CD8-positive, alpha-beta memory T cell (primary cell): ENCODE measurements at places on chromosomes 16 and 17. TPM values are rescaled to one million over a fixed set of nuclear protein-coding genes. Genes with fewer than 3 reads are reported as not detected.

OR4D1 gene
- 0.26 TPM for total RNA-seq

CHTF8 gene
- total RNA-seq = 149 TPM

HYDIN gene
- not detected for total RNA-seq

CACNG3 gene
- total RNA-seq = not detected

ZCCHC14 gene
- total RNA-seq = 6.2 TPM

HMOX2 gene
- total RNA-seq = 87.5 TPM

BTBD17 gene
- not detected for total RNA-seq

PCGF2 gene
- total RNA-seq = 0.72 TPM

GRCh38 chr16:23424292-23424958 lies 28.6 kb downstream of the COG7 start:
- DNase-seq = no peak
- no peak overlapping the region for H3K27ac ChIP-seq
- H3K27me3 ChIP-seq = no peaks in the 10 kb centered on the region
- no peaks in the 10 kb centered on the region for H3K36me3 ChIP-seq
- H3K4me1 ChIP-seq = no peaks in the 10 kb centered on the region

- no peak for DNase-seq
- H3K36me3 ChIP-seq = no peaks in the 10 kb centered on the region
- H3K4me3 ChIP-seq = no peak overlapping the region
- H3K27ac ChIP-seq = peak overlapping the region; percentile 35
- peaks cover 27% of the 10 kb centered on the region for H3K4me1 ChIP-seq
- H3K27me3 ChIP-seq = no peaks in the 10 kb centered on the region
Observed at GRCh38 chr16:70736465-70737376, 50.9 kb upstream of the MTSS2 start.

- no peak overlapping the region for H3K27ac ChIP-seq
- no peaks in the 10 kb centered on the region for H3K27me3 ChIP-seq
- peaks cover 12% of the 10 kb centered on the region for H3K4me1 ChIP-seq
- no peak for DNase-seq
- H3K36me3 ChIP-seq = peaks cover 89% of the 10 kb centered on the region
Observed at GRCh38 chr16:8905795-8906591, 23.8 kb downstream of the LITAFD start.

- no peaks in the 10 kb centered on the region for H3K36me3 ChIP-seq
- no peak overlapping the region for H3K27ac ChIP-seq
- no peak overlapping the region for H3K4me3 ChIP-seq
- H3K4me1 ChIP-seq = peaks cover 32% of the 10 kb centered on the region
- H3K27me3 ChIP-seq = no peaks in the 10 kb centered on the region
- DNase-seq = no peak
Observed at GRCh38 chr17:64259426-64259825, 3.6 kb downstream of the TEX2 start.

DNA sequence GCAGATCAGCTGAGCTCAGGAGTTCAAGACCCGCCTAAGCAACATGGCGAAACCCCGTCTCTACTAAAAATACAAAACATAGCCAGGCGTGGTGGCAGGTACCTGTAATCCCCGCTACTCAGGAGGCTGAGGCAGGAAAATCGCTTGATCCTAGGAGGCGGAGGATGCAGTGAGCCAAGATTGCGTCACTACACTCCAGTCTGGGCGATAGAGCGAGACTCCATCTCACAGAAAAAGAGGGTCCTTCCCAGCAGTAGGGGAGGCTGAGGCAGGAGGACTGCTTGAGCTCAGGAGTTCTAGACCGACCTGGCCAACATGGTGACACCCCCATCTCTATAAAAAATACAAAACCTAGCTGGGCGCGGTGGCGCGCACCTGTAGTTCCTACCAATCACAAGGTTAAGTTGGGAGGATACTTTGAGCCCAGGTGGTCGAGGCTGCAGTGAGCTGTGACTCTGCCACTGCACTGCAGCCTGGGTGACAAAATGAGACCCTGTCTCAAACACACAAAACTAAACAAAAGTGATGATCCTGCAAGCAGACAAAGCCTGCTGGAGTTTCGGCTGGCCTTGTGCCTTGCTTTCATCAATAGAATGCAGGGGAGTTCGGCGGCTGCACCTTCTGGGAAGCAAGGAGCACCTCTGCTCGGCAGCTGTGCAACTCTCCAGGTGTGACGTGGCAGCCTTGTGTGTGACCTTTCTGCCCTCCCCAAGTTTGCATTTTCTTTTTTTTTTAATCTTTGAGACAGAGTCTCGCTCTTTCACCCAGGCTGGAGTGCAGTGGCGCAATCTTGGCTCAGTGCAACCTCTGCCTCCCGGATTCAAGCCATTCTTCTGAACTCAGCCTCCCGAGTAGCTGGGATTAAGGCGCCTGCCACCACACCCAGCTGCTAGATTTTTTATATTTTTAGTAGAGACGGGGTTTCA lies 12.4 kb upstream of the YWHAE start:
- no peak overlapping the region for H3K27ac ChIP-seq
- no peak for DNase-seq
- no peaks in the 10 kb centered on the region for H3K4me1 ChIP-seq
- no peaks in the 10 kb centered on the region for H3K36me3 ChIP-seq
- H3K27me3 ChIP-seq = no peaks in the 10 kb centered on the region
- no peak overlapping the region for H3K4me3 ChIP-seq

DNA sequence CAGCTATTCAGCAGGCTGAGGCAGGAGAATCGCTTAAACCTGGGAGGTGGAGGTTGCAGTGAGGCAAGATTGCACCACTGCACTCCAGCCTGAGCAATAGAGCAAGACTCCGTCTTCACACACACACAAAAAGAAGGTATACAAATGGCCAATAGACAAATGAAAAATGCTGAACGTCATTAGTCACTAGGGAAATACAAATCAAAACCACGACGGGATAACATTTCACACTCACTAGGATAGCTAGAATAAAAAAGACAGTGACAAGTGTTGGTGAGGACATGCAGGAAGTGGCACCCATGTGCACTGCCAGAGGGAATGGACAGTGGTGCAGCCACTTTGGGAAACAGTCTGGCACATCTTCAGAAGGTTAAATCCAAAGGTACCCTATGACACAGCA lies 172.9 kb downstream of the FTO start:
- H3K4me3 ChIP-seq = no peak overlapping the region
- H3K27ac ChIP-seq = no peak overlapping the region
- no peak for DNase-seq
- H3K27me3 ChIP-seq = no peaks in the 10 kb centered on the region
- no peaks in the 10 kb centered on the region for H3K4me1 ChIP-seq

GRCh38 chr16:70478912-70479341 lies 24.5 kb downstream of the FCSK start:
- H3K4me3 ChIP-seq = no peak overlapping the region
- DNase-seq = no peak
- H3K4me1 ChIP-seq = no peaks in the 10 kb centered on the region
- no peak overlapping the region for H3K27ac ChIP-seq
- no peaks in the 10 kb centered on the region for H3K27me3 ChIP-seq
- H3K36me3 ChIP-seq = peaks cover 6% of the 10 kb centered on the region

- peaks cover 7% of the 10 kb centered on the region for H3K4me1 ChIP-seq
- H3K27me3 ChIP-seq = no peaks in the 10 kb centered on the region
- no peak overlapping the region for H3K27ac ChIP-seq
- no peaks in the 10 kb centered on the region for H3K36me3 ChIP-seq
Observed at GRCh38 chr16:30941600-30942425, 7.1 kb upstream of the ORAI3 start.

DNA sequence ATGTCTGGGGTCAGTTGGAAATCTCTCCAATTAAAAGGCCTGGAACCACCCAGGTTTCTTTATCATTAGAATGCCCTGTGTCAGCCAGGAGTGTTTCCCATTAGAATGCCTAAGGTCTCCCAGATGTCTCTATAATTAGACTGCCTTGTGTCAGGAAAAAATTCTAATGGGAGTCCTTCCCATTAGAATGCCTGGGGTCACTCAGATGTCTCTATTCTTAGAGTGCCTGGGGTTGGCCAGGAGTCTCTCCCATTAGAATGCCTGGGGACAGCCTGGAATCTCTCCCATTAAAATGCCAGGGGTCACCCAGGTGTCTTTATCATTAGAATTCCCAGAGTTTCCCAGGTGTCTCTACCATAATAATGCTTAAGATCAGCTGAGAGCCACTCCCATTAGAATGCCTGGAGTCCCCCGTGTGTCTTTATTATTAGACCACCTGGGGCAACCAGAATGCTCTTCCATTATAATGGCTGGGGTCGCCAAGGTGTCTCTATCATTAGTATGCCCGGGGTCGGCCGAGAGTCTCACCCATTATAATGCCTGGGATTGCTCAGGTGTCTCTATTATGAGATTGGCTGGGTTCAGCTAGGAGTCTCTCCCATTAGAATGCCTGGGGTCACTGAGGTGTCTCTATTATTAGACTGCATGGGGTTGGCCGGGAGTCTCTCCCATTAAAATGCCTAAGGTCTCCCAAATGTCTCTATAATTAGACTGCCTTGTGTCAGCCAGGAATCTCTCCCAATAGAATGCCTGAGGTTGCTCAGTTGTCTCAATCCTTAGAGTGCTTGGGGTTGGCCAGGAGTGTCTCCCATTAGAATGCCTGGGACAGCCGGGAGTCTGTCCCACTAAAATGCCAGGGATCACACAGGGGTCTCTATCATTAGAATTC lies 2254.6 kb downstream of the TP53TG3F start:
- no peaks in the 10 kb centered on the region for H3K27me3 ChIP-seq
- no peaks in the 10 kb centered on the region for H3K36me3 ChIP-seq
- no peak overlapping the region for H3K27ac ChIP-seq
- no peak overlapping the region for H3K4me3 ChIP-seq

DNA sequence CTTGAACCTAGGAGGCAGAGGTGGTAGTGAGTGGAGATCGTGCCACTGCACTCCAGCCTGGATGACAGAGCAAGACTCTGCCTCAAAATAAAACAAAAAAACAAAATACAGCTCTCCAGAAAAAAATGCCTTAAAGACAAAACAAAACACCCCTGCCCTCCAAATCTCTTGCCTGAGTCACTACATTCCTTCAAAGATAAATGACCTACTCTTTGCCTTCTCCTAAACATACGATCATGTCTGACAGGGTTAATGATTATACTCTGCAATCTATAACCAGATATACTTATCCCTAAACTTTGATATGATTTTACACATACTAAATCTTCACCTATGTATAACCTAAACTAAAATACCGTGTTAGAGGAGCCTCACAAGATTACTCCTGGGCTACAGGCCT lies 1.4 kb upstream of the SETD6 start:
- no peak overlapping the region for H3K27ac ChIP-seq
- no peaks in the 10 kb centered on the region for H3K27me3 ChIP-seq
- H3K4me3 ChIP-seq = no peak overlapping the region
- H3K36me3 ChIP-seq = peaks cover 8% of the 10 kb centered on the region
- no peak for DNase-seq
- H3K4me1 ChIP-seq = peaks cover 17% of the 10 kb centered on the region

- DNase-seq = peak; percentile 8
- no peak overlapping the region for H3K4me3 ChIP-seq
- H3K4me1 ChIP-seq = no peaks in the 10 kb centered on the region
- H3K27me3 ChIP-seq = no peaks in the 10 kb centered on the region
- peaks cover 8% of the 10 kb centered on the region for H3K36me3 ChIP-seq
- no peak overlapping the region for H3K27ac ChIP-seq
Observed at GRCh38 chr17:75647061-75647460, 13.8 kb downstream of the SMIM5 start.

DNA sequence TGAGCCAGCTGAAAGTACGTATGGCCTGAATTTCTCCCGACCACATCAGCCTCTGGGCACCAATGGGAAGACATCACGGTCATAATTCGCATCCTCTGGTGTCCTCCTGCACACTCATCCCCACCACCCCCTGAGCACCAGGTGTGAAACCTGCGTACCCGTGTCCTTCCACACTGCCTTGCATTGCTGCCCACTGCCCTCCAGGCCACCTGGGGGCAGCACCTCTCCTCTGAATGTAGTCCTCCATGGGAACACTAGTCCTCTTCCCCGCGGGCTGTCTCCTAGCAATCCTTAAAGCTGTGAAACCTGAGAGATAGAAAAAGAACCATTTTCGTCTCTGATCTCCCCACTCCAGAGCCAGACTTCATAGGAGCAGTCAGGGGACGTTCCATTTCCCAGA lies 125.5 kb downstream of the ZNF18 start:
- H3K4me3 ChIP-seq = no peak overlapping the region
- H3K4me1 ChIP-seq = no peaks in the 10 kb centered on the region
- no peak for DNase-seq
- no peaks in the 10 kb centered on the region for H3K27me3 ChIP-seq
- H3K36me3 ChIP-seq = no peaks in the 10 kb centered on the region
- no peak overlapping the region for H3K27ac ChIP-seq
